ENCODE measurements at places on chromosomes 4 and X. TPM values are rescaled to one million over a fixed set of nuclear protein-coding genes. Genes with fewer than 3 reads are reported as not detected.

Gene CXCL10
- total RNA-seq = 0.17 TPM

Gene PAGE2B
- not detected for total RNA-seq

Gene SLC49A3
- 0.29 TPM for total RNA-seq

Gene CPZ
- 0.33 TPM for total RNA-seq

Gene XAGE1A
- not detected for total RNA-seq

Gene AREG
- total RNA-seq = 71.1 TPM

Gene ANOS1
- 0.05 TPM for total RNA-seq

Gene DDIT4L
- total RNA-seq = 0.69 TPM

Gene LAMTOR3
- total RNA-seq = 34.4 TPM

Gene RIPPLY1
- total RNA-seq = 0.08 TPM

Gene RS1
- not detected for total RNA-seq

Gene TLR10
- not detected for total RNA-seq

Gene ASB5
- not detected for total RNA-seq

Gene ZCCHC18
- 0.07 TPM for total RNA-seq

Gene NDP
- not detected for total RNA-seq
